Dermis blood vessel endothelial cell (primary cell): ENCODE measurements at places on chromosomes 7 and 10.

- DNase-seq, result no peak
Observed at GRCh38 chr7:40622941-40623501, 488.2 kb downstream of the SUGCT start.

- DNase-seq, result no peak
Observed at GRCh38 chr7:73809467-73809951, 21.3 kb upstream of the CLDN4 start.

GRCh38 chr10:1434912-1435692 is 302.2 kb downstream of the ADARB2 start:
- DNase-seq, result no peak

GRCh38 chr7:14579971-14580370 is 322.6 kb downstream of the DGKB start:
- no peak for DNase-seq

- DNase-seq, result no peak
Observed at GRCh38 chr10:132729810-132730572, 56.0 kb downstream of the NKX6-2 start.

GRCh38 chr7:23306936-23307521 is 7.9 kb downstream of the MALSU1 start:
- no peak for DNase-seq

DNA sequence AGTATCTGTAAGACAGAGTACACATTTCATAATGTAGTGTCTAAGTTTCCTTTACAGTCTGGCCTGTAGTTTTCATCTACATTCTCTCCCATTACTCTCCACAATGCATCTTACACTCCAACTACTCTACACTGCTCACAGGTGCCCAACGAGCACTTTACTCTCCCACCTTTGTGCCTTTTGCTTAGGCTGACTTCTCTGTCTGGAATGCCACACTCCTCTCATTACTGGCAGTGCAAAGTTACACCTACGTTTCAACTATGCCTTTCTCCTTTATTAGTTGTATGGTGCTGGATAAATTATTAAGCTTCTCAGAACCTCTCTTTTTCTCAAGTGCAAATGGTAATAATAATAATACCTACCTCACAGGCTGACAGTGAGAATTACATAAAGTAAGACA is 70.5 kb downstream of the RNLS start:
- DNase-seq, result no peak

DNA sequence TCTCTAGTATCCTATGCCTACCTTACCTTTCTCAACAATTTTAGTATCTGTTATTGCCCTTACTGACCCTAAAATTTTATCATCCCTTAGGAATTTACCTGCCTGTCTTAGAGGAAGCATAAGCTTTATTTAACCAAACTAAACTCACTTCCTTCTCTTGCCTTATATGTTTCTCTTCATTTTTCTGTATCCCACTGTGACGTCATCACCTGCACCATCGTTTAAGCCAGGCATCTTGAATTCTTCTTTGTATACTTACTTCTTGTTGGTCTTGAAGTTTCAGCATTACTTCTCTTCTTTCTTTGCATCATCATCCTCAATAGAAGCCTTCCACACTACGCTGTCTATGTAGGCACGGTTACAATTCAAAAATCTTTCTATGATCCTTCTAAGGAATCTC is 231.0 kb upstream of the SMIM30 start:
- DNase-seq, result no peak

DNA sequence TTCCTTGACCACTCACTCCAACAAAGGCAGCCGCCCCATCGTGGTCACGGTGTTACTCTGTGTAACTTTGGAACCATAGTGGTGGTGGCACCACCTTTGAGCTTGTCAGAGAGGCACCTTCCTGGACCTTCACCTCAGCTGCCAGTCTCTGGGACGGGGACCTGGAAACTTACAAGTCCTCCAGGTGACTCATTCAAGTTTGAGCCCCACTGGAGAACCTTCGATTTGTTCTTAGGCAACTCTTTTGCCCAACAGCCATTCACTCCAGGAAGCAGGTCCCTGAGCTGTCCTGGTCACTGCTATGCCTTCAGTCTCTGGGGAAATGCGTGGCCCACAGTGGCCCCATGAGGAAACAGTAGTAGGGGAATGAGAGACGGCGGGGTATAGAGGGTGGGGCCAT is 17.2 kb downstream of the STX1A start:
- no peak for DNase-seq

GRCh38 chr7:139825666-139826290 is 3.3 kb upstream of the TBXAS1 start:
- DNase-seq, result peak; percentile 28

GRCh38 chr7:147510923-147511322 is 1079.6 kb upstream of the C7orf33 start:
- no peak for DNase-seq

DNA sequence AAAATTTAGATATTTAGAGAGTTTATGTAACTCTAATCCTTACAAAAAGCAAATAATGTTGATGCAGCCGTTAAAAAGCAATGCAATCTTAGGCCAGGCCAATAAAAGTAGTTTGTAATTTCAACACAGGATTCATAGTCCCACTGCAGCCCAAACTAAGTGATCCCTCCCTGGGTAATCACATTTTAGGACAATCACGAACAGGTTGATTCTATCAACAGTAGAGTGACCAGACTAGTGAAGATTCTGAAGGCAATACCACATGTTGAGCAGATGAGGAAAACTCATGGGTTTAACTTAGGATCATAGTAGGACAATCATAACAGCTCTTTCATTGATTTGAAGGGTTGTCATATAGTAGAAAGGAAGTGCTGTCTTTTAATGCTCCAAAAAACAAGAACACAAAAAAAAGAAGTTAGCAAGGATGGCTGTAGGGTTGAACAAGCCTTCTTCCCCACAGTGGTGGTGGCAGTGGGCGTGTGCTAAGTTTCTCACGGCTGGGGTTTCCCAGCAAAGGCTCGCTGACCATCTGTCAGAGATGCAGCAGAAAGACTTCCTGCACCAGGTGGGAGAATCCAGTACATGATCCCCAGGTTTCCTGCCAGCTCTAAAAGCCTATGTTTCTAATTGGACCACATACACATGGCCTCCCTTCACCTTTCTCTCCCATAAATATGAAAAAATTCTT is 212.2 kb downstream of the CHRM2 start:
- DNase-seq, result no peak

DNA sequence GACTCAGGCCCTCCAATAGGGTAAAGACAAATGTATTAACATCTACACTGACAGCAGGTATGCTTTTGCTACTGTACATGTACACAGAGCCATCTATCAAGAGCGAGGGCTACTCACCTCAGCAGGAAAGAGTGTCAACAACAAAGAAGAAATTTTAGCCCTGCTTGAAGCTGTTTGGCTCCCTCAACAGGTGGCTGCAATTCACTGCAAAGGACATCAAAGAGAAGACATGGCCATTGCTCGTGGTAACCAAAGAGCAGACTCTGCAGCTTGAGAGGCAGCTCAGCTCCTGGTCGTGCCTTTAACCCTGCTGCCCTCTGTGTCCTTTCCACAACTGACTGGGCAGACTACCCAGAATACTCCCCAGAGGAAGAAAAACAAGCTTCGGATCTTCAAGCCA is 5.1 kb downstream of the AKR1B15 start:
- DNase-seq, result peak; percentile 11

DNA sequence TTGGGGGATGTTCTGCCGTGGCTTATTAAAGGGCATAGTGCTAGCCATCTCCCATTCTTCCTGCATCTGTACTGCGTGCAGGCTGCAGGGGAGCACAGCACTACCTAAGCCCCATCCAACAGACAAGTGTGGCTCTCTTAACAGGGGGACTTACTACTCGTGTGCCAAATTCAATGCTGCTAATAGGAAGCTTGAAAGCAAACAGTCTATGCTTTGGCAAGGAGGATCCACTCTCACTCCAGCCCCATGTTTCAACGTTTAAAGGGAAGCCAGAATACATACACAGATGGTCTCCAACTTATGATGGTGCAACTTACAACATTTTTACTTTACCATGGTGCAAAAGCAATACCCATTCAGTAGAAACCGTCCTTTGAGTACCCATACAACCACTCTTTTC is 228.0 kb upstream of the C7orf33 start:
- DNase-seq, result no peak

- no peak for DNase-seq
Observed at GRCh38 chr7:69285854-69286253, 312.4 kb upstream of the AUTS2 start.

DNA sequence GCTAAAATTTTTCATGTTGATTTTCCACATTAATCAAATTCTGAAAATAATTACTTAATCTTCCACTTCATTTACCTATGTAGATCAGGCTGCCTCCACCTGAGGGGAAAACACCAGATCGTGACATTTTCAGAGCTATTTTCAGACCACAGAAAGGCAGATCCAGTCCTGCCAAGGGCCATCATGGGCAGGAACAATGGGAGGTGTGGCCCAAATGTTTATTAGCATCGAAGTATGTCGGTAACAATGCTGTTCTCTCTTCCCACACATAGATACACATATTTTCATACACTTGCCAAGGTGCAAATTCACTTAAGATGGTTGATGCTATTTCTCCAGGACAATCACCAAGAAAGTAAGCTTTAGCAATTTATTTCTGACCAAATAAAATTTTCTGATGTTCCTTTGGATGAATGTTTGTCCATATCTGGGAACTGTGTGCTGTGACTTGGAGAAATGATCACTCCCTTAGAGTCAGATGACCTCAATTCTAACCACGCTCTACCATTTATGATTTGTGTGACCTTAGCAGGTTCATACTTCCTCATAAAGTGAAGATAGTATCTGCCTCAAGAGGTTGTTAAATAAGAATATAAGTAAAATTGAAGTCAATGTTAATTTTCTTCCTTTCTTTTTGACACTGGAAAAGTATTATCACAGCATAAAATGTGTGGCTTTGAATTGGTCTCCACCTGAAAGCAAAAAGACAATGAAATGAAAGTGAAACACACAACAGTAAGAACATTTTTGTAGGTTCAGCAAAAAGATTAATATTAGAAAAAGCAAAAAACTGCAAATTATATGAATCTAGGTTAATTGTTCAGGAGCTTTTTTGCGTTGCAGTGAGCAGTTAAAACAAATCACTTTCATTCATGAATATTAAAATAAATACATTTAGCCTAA is 310.4 kb upstream of the PHF14 start:
- DNase-seq, result no peak

GRCh38 chr7:80679921-80680907 is 41.8 kb downstream of the CD36 start:
- no peak for DNase-seq

- DNase-seq, result no peak
Observed at GRCh38 chr7:75572396-75572795, 80.3 kb downstream of the SPDYE5 start.

- no peak for DNase-seq
Observed at GRCh38 chr10:119461380-119461779, 81.1 kb downstream of the RGS10 start.

DNA sequence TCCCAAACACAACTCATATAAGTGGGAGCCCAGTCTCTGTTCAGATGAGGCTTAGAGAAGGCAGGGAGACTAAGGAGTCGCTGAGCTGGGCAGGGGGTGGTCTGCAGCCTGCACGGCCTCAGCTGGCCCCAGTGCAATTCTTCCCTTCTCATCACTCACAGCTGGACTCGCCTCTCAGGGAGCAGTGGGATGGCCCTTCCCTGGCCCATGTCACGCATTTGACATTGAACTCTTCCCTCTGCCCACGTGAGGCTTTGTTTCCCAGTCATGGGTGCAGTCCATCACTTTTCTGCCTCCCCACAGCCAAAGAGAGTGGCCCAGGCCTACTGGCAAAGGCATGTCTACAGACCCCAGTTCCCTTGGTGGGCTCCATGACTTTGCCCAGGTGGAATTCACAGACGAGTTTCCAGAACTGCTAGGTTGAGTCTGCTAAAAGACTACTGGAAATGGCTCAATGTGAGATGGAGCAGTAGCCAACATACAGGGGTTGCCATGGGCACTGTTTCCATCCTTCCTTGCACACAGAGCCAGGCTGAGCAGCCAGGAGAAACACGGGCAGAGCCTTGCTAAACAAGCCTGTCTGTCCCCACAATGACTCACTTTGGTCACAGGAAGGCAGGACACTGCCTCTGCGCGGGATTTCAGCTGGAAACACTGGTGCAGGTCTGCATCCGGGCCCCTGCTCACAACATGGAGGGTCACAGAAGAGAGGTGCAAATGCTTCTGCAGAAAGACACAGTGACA is 90.1 kb downstream of the OAT start:
- DNase-seq, result no peak

GRCh38 chr10:70760271-70760787 is 24.8 kb downstream of the TBATA start:
- no peak for DNase-seq

- peak; percentile 66 for DNase-seq
Observed at GRCh38 chr7:99141841-99142726, 1.8 kb downstream of the SMURF1 start.

DNA sequence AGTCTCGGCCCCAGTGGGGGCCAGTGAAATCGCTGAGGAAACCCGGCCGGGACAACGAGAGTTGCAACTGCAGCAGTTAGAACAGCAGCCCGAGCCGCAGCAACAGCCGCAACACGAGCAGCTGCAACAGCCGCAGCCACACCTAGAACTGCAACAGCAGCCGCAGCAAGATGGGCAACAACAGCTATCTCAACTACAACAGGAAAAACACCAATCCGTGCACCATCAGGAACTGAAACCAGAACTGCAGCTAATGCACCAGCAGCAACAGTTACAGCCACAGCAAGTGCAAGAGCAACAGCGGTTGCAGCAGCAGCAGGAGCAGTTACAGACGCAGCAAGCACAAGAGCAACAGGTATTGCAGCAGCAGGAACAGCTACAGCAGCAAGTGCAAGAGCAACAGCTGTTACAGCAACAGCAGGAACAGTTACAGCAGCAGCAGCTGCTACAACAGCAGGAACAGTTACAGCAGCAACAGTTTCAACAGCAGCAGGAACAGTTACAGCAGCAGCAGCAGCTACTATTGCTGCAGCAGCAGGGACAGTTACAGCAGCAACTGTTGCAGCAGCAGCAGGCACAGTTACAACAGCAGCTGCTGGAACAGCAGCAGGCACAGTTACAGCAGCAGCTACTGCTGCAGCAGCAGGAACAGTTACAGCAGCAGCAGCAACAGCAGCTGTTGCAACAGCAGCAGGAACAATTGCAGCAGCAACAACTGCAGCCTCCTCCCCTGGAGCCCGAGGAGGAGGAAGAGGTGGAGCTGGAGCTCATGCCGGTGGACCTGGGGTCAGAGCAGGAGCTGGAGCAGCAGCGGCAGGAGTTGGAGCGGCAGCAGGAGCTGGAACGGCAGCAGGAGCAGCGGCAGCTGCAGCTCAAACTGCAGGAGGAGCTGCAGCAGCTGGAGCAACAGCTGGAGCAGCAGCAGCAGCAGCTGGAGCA is 6.1 kb downstream of the ZNF853 start:
- DNase-seq, result no peak

DNA sequence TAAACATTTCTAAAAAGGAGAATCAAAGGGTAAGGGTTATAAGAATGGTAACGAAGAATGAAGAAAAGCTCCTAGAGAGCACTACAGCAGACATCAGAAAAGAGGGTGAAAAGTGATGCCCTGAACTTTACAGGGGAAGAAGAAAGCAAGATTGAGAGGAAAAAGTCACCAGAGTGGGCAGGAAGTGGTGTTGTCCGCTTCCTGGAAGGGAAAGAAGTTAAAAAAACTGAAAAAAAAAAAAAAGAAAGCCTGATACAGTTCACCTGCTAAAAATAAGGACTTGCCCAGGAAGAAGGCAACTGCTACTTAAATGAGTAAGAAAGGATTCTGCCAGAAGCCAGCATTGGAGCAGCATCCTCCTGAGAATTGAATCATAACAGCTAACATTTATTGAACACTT is 330.1 kb upstream of the PHF14 start:
- no peak for DNase-seq

GRCh38 chr7:85165263-85165662 is 21.6 kb downstream of the SEMA3D start:
- DNase-seq, result no peak
